ENCODE measurements at places on chromosomes 16 and 17.

DNA sequence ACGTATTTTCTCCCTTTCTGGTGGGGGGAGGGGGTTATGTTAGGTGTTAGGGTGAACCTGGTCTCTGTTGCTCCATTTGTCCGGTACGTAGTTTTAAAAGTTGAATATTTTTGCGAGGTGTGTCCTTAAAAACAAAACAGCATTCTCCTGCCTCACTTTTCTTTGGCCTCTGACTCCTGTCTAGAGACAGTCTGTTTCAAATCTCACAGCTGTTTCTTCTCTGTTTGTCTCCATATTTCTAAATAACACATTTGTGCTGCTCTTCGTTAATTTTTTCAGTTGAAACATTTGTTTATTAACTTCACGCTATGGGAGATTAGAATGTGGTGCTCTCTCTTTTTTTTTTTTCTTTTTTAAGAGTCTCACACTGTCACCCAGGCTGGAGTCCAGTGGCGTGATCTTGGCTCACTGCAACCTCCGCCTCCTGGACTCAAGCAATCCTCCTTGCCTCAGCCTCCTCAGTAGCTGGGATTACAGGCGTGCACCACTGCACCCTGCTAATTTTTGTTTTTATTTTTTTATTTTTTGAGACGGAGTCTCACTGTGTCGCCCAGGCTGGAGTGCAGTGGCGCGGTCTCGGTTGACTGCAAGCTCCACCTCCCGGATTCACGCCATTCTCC is 31.7 kb downstream of the RPA1 start:
- no peak for DNase-seq

- DNase-seq: no peak
Measured at GRCh38 chr16:9256196-9256595, 164.8 kb downstream of the HAPSTR1 start.

- no peak for DNase-seq
Measured at GRCh38 chr17:647324-648197, 67.1 kb downstream of the VPS53 start.

DNA sequence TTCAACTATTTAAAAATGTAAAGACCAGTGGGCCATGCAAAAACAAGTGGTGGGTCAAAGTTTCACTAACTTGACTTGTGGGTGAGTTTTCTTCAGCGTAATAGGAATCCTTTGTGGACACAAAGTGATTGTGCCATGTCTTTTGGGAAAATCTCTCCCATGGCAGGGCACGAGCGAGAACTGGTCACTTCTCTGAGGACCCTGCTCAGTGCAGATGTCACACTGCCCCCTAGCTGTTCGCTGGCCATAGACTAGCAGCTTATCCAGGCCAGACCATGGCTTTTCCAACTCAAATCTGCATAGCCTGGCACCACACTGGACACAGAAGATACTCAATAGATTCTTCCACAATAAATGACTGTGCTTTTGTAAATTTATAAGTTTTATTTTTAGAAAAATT is 306.0 kb upstream of the CCL2 start:
- DNase-seq: no peak

- DNase-seq: no peak
Measured at GRCh38 chr17:74182041-74182723, 21.3 kb upstream of the RPL38 start.

DNA sequence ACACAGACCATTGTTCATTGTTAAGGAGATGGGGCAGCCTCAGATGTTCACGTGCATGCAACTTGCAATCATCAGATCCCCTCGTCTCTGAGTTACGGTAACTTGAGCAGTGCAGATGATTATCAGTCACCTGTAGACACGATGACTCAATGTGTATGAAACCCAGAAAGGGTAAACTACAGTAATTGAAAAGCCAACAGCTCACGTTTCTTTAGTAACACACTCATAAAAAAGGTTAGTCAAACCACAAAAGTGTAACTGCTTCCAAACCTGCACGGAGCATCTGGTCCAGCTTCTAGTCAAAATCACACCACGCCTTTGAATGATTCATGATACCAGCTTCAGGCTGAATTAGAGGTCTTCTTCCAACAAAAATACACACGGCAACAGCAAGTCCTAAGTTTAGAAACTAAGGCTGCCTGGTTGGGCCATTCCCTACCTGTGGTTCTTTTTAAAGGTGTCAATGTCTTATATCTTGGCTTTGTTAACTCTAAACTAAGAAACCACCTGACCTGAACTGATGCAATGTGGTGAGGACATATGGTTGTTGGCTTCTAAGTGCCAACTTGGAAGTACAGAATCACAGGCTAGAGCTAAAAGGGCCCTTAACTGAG is 32.3 kb downstream of the GRB7 start:
- DNase-seq: peak; percentile 70

DNA sequence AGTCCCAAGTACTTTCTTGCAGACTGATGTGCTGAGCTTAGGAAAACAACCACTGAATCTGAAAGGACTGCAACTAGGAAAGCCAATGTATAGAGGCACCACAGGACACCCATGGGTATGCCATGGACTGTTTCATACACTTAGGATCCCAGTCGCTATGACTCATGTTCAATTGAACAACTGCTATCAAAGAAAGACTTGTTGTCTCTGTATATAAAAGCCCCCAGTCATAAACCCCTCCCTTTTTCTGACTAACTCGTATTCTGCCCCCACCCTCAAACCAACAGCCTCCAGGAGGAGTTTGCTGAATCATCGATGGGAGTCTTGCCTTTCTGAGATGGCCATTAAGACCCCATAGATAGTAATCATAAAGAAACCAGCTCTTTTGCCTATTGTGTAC is 205.4 kb downstream of the ANKFN1 start:
- DNase-seq: no peak

- DNase-seq: no peak
Measured at GRCh38 chr17:73610331-73610911, 33.8 kb downstream of the SDK2 start.

DNA sequence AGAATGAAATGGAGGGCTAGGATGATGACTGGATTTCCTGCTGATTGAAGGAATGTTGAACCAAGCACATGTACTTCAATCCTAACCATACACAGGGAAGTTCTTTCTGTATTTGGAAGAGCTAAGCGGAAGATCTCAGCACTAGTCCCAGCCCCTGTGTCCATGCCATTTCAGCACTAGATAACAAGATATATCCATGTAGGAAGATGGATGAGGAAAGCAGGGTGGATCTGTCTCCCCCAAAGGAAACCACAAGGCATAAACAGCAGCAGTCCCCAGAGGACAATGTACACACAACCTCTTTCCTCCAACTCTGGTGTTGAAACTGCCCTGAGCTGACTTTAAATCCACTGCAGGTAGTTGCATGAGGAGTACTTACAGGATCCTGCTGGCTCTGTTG is 75.1 kb downstream of the GRIN2A start:
- DNase-seq: no peak

DNA sequence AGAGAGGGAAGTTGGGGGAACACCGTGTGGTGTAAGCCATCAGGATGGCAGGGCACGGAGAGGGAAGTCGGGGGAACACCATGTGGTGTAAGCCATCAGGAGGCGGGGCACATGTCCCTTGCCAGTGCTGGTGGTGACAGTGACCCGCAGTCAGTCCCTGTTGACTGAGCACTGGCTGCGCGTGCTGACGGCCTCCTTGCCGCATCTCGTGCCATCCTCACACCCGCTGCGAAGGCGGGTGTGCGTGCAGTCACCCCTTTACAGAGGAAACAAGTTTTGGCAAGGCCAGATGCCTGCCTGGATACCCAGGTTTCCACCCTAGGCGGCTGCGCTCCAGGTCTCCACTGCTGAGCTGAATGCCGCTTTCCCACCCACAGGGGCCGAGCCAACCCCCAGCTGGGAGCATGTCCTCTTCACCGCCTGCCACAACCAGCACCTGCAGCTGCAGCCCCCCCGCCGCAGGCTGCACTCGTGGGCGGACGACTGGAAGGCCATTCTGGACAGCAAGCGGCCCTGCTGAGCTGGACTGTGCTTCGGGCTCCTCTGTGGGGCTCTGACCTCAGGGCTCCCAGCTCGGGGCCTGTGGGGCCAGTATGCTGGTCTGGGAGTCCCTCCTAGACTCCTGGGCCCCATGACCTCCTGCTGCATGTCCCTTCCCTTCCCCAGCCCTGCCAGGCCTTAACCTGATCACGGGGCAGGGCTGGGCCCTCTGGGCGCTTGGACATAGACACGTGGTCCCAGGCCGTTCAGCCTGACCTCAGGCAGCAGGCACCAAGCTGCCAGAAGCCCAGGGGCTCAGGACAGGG is 43.5 kb downstream of the NT5M start:
- DNase-seq: no peak

DNA sequence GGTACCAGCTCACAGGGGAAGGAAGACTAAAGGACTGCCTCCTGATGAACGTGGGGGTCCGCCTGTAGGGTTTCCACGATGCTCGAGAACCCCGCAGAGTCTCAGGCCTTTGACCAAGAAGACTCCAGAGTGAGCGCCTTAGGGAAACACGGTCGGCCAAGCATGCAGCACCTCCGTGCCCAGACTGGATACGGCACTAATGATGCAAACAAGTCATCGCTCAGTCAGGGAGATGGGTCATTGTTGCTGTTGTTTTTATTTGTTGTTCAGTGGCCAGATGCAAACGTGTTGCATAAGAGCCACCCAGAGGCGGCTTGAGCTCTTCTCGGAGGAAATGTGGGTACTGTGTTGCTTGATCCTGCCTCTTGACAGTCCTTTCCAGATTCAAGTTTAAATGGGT is 19.3 kb upstream of the RBFOX3 start:
- no peak for DNase-seq

DNA sequence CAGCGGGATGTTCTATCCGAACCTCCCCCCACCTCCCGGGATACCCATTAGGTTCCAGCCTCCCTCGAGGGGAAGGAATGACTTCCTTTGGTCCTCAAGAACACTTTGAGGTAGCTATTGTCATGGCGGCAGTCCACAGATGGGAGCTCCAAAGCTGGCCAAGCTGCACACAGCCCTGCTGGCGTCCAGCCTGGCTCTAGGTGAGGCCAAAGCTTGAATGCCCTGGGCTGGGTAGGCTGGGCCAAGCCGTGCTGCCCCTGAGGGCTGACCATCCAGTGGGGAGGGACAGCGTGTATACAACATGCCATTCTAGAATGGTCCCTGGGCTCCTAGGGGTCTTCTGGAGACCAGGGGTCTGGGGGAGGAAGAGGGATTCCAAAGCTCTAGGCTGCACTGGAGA is 43.5 kb downstream of the PEMT start:
- DNase-seq: no peak

DNA sequence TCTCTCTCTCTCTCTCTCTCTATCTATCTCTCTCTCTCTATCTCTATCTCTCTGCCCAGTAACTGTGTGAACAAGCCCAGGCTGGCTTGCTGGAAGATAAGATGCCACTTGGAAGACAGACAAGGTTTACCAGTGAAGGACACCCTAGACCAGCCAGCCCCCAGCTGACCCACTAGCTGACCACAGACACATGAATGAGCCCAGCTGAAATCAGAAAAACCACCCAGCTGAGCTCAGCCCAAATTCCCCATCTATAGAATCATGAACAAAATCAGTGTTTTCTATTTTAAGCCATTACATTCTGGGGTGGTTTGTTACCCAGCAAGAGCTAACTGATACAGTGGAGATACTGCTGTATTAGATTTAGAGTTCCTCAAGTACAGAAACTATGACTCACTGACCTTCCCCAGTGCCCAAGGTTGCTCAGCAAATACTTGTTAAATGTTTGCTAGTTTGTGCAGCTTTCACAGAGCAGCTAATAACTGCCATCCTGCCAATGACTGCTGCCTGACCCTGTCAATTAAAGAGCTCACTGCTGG is 18.0 kb downstream of the EMP2 start:
- DNase-seq: no peak

GRCh38 chr16:57013229-57013628 is 23.9 kb downstream of the NLRC5 start:
- DNase-seq: no peak
